ENCODE measurements at places on chromosomes 7 and 10. TPM values are rescaled to one million over a fixed set of nuclear protein-coding genes. Genes with fewer than 3 reads are reported as not detected.

Gene FAM13C
- total RNA-seq: not detected

Gene ANKIB1
- total RNA-seq: 50.9 TPM

Gene CTTNBP2
- total RNA-seq: not detected

Gene ZDHHC6
- 41.2 TPM for total RNA-seq

Gene TMEM130
- not detected for total RNA-seq

Gene MMD2
- total RNA-seq: not detected

Gene SPDYE18
- total RNA-seq: 1.3 TPM

Gene LRGUK
- 0.19 TPM for total RNA-seq

Gene AGAP9
- 5.0 TPM for total RNA-seq

Gene DNAJC12
- 1.1 TPM for total RNA-seq

Gene CPA2
- total RNA-seq: not detected

Gene CYP26C1
- not detected for total RNA-seq

Gene ARMC3
- total RNA-seq: not detected

Gene IL6
- total RNA-seq: 7.1 TPM

Gene GCK
- total RNA-seq: not detected

Gene PAX4
- not detected for total RNA-seq

Gene GRID2IP
- 0.12 TPM for total RNA-seq

Gene MNX1
- 0.10 TPM for total RNA-seq

Gene FZD1
- 0.73 TPM for total RNA-seq

Gene HKDC1
- total RNA-seq: 9.6 TPM

Gene WDFY4
- 2.9 TPM for total RNA-seq

Gene STEAP4
- total RNA-seq: not detected

Gene NUDT5
- 64.7 TPM for total RNA-seq

Gene TRIM50
- total RNA-seq: not detected

Gene CREB5
- total RNA-seq: not detected

Gene EBLN1
- total RNA-seq: not detected

Gene DLX6
- total RNA-seq: not detected

Gene TFPI2
- not detected for total RNA-seq

Gene TYW1
- total RNA-seq: 12.7 TPM

Gene DPCD
- 2.9 TPM for total RNA-seq

Gene USP6NL
- total RNA-seq: 2.9 TPM

Gene RELN
- total RNA-seq: not detected

Gene WNT2
- total RNA-seq: not detected

Gene HHEX
- total RNA-seq: not detected

Gene TUBB8
- total RNA-seq: not detected

Gene HECTD2
- total RNA-seq: 1.1 TPM

Gene CRHR2
- not detected for total RNA-seq

Gene SCD
- 247 TPM for total RNA-seq

Gene FIS1
- 122 TPM for total RNA-seq

Gene HOXA11
- not detected for total RNA-seq

Gene SEC23IP
- total RNA-seq: 51.9 TPM

Gene FOXI2
- not detected for total RNA-seq

Gene OR9A2
- total RNA-seq: not detected

Gene RASSF4
- total RNA-seq: 0.48 TPM

Gene TECPR1
- 111 TPM for total RNA-seq

Gene LRRC17
- total RNA-seq: not detected

Gene ENTPD7
- total RNA-seq: 5.2 TPM

Gene AKR1C2
- total RNA-seq: not detected

Gene LEP
- total RNA-seq: not detected

Gene PDE1C
- not detected for total RNA-seq

Gene PDE6C
- not detected for total RNA-seq

Gene SPOCK2
- 396 TPM for total RNA-seq

Gene CPVL
- total RNA-seq: 0.30 TPM

Gene CASTOR2
- total RNA-seq: 4.3 TPM

Gene ELFN1
- total RNA-seq: not detected
